ENCODE measurements at places on chromosomes 5 and 9. TPM values are rescaled to one million over a fixed set of nuclear protein-coding genes. Genes with fewer than 3 reads are reported as not detected.

Gene CD72
- total RNA-seq, result 6.4 TPM

Gene HK3
- total RNA-seq, result 1.5 TPM

Gene IRX2
- total RNA-seq, result not detected

Gene CCL28
- total RNA-seq, result 8.6 TPM

Gene CDKN2B
- total RNA-seq, result 0.09 TPM

DNA sequence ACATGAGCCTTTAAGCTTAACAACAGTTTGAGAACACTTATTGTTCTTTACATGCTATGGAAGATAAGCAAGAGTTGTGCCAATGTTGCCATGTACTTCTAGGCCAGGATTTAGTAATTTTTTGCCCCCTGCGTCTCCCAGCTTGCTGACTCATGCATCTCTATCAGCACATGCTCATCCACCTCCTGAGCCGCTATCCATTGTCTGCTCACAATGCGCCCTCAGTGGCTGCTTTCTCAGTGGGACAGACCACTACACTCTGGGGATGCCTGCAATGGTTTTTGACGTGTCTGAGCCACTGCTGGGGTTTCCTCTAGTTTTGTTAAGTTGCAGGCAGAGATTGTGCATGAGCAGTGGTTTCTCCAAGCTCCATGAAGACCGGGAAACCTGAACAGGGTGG lies 50.9 kb upstream of the PHF2 start:
- no peak overlapping the region for H3K27ac ChIP-seq
- H3K27me3 ChIP-seq, result no peaks in the 10 kb centered on the region
- peaks cover 38% of the 10 kb centered on the region for H3K36me3 ChIP-seq
- no peak overlapping the region for H3K4me3 ChIP-seq

- no peaks in the 10 kb centered on the region for H3K36me3 ChIP-seq
- no peak overlapping the region for H3K27ac ChIP-seq
- peak overlapping the region; percentile 66 for H3K4me3 ChIP-seq
- no peak for DNase-seq
These were observed 1.6 kb downstream of the CARD19 start for GRCh38 chr9:93097511-93098201.

DNA sequence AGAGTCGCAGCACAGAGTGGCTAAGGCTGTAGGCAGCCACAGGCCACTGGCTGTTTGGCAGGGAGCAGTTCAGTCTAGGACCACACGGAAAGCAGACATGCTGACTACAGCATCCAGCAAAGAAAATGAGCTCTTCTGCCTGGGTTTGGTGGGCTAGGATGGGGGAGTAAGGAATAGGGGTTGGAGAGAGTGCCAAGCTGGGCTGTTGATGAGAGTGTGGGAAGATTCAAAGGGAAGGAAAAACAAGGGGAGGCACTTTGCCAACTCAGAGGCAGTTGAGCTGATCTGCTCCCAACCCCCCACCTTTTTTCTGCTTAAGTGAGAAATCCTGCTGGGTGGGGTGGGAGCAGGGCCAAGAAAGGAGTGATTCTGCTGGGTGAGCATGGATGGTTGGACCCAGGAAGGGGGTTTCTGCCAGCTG lies 35.9 kb downstream of the SVEP1 start:
- H3K36me3 ChIP-seq, result no peaks in the 10 kb centered on the region
- no peak overlapping the region for H3K4me3 ChIP-seq
- no peaks in the 10 kb centered on the region for H3K27me3 ChIP-seq
- no peak for DNase-seq
- no peak overlapping the region for H3K27ac ChIP-seq

- H3K27me3 ChIP-seq, result no peaks in the 10 kb centered on the region
- H3K4me3 ChIP-seq, result no peak overlapping the region
- no peak overlapping the region for H3K27ac ChIP-seq
- H3K4me1 ChIP-seq, result no peaks in the 10 kb centered on the region
These were observed 46.6 kb downstream of the ATP10B start for GRCh38 chr5:160805376-160805775.

DNA sequence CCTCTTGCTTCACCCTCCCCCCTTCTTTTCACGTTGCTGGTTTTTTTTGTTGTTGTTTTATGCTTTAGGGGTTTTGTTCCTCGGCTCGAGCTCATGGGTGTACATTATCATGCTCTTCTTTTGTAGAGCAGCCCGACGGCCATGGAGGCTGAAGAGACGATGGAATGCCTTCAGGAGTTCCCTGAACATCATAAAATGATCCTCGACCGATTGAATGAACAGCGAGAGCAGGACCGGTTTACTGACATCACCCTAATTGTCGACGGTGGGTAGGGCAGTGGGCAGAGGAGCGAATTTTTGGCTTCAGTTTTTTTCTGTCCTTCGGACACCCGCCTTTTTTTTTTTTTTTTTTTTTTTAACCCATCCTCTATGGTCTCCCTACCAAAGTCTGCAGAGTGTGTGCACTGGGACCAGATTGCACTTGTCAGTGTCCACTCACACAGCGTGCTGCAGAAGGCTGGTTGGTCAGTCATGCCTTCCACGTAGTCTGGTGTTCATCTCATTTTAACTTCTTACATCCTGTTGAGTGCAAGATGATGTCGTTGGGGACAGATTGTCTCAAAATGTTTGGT lies 1.3 kb downstream of the ZNF131 start:
- H3K27me3 ChIP-seq, result no peaks in the 10 kb centered on the region
- peaks cover 56% of the 10 kb centered on the region for H3K4me1 ChIP-seq
- peak overlapping the region; percentile 97 for H3K27ac ChIP-seq
- H3K4me3 ChIP-seq, result peak overlapping the region; percentile 89
- H3K36me3 ChIP-seq, result peaks cover 13% of the 10 kb centered on the region

DNA sequence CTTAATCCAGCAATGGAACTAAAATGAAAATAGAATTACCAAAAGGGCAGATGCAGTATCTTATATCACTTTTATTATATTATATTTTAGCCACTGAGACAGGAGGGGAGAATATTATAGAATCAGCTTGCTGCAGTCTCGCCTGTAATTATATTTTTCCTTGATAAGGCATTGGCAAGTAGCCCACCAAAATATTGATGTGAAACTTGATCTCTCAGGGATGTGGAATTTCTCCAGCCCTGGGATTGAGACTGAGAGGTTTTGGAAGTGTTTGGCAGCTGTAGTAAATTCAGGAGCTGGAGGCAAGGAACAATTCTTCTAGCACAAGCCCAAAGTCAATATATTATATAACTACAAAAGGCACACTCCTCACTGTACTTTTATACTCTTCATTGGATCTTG lies 142.1 kb upstream of the ADAMTSL1 start:
- DNase-seq, result no peak
- H3K36me3 ChIP-seq, result no peaks in the 10 kb centered on the region
- no peaks in the 10 kb centered on the region for H3K4me1 ChIP-seq
- H3K4me3 ChIP-seq, result no peak overlapping the region
- H3K27ac ChIP-seq, result no peak overlapping the region

DNA sequence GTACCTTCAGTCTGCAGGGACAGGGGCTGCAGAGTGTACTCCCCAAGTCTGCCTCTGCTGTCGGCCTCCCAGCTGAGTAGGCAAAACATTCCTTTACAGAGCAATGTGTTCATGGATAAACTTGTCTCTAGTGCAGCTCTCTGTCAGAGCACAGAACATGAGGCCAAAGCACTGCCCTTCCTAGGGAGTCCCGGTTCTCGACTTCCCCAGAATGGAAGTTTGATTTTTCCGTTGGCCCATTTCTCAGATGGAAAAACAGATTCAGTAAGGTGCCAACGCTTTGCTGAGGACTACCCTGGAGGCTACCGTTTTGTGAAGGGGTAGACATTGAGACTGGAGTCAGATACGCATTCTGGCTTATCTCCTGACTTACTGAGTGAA lies 422 bp upstream of the TRIM32 start:
- no peaks in the 10 kb centered on the region for H3K27me3 ChIP-seq
- peaks cover 44% of the 10 kb centered on the region for H3K4me1 ChIP-seq
- H3K4me3 ChIP-seq, result peak overlapping the region; percentile 59
- no peaks in the 10 kb centered on the region for H3K36me3 ChIP-seq
- peak overlapping the region; percentile 20 for H3K27ac ChIP-seq

DNA sequence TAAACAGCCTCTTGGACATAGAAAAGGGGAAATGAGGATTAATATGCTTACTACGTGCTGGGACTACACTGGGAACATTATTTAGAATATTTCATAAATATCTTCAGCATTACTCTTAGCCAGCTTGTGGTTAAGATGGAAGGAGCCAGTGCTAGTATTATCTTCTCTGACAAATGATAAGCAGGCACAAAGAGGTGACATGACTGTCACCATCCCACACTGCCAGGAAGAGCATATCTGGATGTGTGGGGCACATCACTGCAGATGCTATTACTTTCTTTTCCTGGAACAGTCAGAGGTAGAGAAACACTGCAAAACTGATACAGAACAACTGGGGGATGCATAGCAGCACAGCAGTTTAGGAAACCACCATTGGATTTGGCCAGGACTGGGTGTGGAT lies 281.0 kb upstream of the TNC start:
- H3K36me3 ChIP-seq, result no peaks in the 10 kb centered on the region
- no peaks in the 10 kb centered on the region for H3K4me1 ChIP-seq
- H3K27ac ChIP-seq, result no peak overlapping the region
- no peak overlapping the region for H3K4me3 ChIP-seq
- no peaks in the 10 kb centered on the region for H3K27me3 ChIP-seq
- no peak for DNase-seq

- H3K4me1 ChIP-seq, result no peaks in the 10 kb centered on the region
- no peaks in the 10 kb centered on the region for H3K27me3 ChIP-seq
- H3K27ac ChIP-seq, result no peak overlapping the region
- no peak for DNase-seq
- H3K4me3 ChIP-seq, result no peak overlapping the region
- no peaks in the 10 kb centered on the region for H3K36me3 ChIP-seq
These were observed 73.1 kb downstream of the NDUFAF2 start for GRCh38 chr5:61018062-61018461.

DNA sequence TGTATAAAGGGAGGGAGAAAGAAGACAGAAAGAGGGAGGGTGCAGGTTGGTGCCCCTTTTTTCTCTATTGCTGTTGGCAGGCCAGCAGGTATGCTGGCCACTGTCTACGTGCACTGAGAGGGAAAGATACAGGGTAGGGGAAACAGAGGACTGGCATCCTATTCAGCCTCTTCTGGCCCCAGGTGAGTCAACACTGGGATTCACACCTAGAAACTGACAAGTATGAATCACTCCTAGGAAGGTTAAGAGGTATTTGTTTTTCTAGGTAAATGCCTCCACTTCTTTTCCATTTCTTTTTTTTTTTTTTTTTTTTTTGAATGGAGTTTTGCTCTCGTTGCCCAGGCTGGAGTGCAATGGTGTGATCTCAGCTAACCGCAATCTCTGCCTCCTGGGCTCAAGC lies 2.8 kb upstream of the UBAP1 start:
- H3K36me3 ChIP-seq, result no peaks in the 10 kb centered on the region
- no peak overlapping the region for H3K4me3 ChIP-seq
- no peak for DNase-seq
- peaks cover 27% of the 10 kb centered on the region for H3K4me1 ChIP-seq
- no peaks in the 10 kb centered on the region for H3K27me3 ChIP-seq

DNA sequence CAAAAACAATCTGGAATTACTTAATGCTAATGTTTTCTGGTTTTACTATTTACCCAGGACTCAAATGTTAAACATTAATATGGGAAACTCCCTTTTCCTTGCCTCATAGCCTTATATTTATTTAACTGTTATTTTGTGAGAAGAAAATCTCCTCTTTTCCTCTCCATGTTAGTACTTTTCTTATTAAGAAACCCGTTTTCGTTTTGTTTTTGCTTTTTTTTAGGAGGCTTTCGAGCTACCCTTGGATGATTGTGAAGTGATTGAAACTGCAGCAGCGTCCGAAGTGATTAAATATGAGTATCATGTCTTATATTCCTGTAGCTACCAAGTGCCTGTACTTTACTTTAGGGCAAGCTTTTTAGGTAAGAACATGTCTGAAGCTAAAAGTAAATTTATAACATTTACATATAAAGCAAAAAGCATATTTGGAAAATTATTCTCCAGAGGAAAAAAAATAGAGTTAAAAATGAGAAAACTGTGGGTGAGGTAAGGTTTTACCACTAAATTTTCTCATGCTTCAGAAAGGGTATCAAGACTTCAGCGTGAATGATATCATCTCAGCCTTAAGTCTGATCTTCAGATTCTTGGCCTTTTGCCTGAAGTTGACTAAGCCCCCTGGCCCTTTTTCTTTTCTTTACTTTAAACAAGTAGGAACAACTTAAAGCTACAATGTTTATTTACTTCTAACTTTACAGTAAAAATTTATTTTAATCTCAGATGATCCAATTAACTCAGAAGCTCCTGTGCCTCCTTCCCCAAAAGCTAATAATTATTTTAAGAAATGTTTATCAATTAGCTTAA lies 113.8 kb downstream of the RPS23 start:
- no peaks in the 10 kb centered on the region for H3K27me3 ChIP-seq
- H3K27ac ChIP-seq, result no peak overlapping the region
- no peaks in the 10 kb centered on the region for H3K36me3 ChIP-seq
- no peak for DNase-seq

DNA sequence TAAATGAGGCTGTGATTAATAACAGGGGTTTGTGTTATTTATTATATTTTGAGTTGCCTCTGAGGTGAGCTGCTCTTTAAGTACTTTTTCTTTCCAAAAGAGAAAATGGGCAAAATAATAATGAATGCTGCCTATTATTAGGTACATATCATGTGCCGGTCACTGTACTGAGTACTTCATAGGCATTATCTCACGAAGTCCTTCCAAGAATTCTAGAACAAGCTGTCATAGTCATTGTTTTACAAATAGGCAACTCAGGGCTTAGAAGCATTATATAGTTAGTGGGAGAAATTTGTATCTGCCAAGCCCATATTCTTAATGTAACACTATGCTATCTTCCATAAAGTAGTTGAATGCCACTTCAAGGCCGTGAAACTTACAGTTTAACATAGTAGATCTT lies 628.7 kb downstream of the CCDC171 start:
- no peaks in the 10 kb centered on the region for H3K4me1 ChIP-seq
- H3K36me3 ChIP-seq, result no peaks in the 10 kb centered on the region
- no peak overlapping the region for H3K4me3 ChIP-seq
- no peak for DNase-seq

DNA sequence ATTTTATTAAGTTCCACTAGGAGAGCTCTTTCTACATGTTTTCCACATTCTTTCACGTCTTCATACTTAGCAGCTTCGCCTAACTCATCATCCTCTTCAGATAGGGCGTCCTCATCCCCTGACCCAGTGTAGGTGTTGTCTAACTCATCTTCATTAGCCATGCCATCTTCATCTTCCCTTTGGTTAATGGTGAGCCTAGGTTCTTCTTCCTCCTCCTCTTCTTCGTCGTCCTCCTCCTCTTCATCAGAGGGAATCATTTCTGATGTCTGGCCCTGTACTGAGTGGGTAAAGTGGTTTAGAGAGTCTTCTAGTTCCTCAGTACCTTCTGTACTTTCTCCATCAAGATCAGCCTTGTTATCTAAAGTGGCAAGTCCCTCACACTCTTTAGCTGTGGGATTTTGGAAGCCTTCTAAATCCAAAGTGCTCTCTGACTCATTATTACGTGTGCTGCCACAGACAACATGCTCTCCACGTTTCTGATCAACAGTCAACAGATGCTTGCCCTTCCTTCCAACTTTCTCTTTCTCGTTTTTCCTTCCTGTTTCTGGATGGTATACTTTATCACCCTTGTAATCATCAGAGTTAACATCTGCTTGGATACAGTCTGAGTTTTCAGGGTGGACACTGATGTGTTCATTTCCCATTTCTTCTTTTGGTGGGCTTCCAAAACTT lies 31.1 kb downstream of the TUT7 start:
- H3K36me3 ChIP-seq, result peaks cover 71% of the 10 kb centered on the region
- H3K4me1 ChIP-seq, result no peaks in the 10 kb centered on the region
- H3K27me3 ChIP-seq, result no peaks in the 10 kb centered on the region
- H3K4me3 ChIP-seq, result no peak overlapping the region

GRCh38 chr5:33423018-33423630 lies 17.6 kb upstream of the TARS1 start:
- no peak overlapping the region for H3K4me3 ChIP-seq
- no peaks in the 10 kb centered on the region for H3K36me3 ChIP-seq
- H3K27ac ChIP-seq, result no peak overlapping the region
- no peak for DNase-seq
- no peaks in the 10 kb centered on the region for H3K4me1 ChIP-seq

Data from CD8-positive, alpha-beta memory T cell (primary cell).